ENCODE measurements at places on chromosomes 12 and 14. TPM values are rescaled to one million over a fixed set of nuclear protein-coding genes. Genes with fewer than 3 reads are reported as not detected.

DNA sequence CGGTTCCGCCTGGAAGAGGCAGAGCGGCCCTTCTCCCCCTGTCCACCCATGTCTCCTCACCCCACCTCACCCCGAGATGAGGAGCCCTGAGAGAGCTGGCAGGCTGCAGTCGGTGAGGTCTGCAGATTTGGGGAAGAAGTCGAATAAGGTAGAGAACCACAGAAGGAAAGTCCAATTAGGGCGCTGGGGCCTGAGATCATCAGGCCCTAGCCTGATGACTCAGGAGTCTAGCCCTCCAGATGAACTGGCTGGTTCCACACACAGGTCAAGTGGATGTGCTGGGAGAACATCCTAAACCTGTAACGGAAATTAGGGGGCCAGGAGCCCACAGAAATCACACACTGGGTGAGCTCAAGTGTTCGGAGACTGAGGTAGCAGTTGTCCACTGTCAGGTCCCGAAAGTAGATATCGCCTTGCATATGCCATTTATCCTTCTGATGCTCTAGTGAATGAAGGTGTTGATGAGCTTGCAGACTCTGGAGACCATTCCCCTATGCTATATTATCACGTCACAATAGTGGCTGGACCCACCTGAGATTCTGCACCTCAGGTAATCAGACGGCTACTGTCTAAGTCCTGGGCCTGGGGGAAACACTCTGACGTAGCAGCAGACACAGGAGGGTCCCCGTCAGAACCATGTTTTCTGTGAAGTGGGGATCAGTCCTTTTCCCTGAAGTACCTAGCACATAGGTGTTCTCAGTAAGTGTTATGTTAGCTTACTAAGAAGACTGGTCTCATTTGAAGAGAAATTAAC is 886 bp upstream of the METTL17 start:
- no peak for DNase-seq

GRCh38 chr12:6341417-6342139 is at the start of gene TNFRSF1A:
TNFRSF1A (minus strand) TSS chr12:6342076; CDS start chr12:6341814, 262 bp downstream.
- no peak for DNase-seq

- no peak for DNase-seq
Observed at GRCh38 chr12:27547592-27547991, 23.6 kb downstream of the PPFIBP1 start.

GRCh38 chr12:40110586-40110985 is 4.7 kb upstream of the SLC2A13 start:
- no peak for DNase-seq

DNA sequence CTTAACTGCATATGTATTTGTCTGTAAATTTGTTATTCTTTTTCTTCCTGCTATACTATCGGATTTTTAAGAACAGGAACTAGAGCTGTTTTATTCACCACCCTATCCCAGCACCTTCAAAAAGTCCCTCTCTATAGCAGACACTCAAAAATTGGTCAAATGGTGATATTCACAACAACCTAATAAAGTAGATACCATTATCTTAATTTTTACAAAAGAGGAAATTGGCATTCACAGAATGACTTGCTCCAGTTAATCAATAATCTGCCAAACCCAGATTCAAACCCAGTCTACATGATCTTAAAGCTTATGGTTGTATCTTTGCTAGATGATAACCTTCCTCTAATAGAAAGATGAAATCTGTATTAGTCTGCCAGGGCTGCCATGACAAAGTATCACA is 426.6 kb downstream of the EGLN3 start:
- DNase-seq: no peak

GRCh38 chr14:26606729-26607312 is 9.0 kb upstream of the NOVA1 start:
- no peak for DNase-seq

GRCh38 chr14:35366056-35366451 is 38.5 kb downstream of the NFKBIA start:
- no peak for DNase-seq

DNA sequence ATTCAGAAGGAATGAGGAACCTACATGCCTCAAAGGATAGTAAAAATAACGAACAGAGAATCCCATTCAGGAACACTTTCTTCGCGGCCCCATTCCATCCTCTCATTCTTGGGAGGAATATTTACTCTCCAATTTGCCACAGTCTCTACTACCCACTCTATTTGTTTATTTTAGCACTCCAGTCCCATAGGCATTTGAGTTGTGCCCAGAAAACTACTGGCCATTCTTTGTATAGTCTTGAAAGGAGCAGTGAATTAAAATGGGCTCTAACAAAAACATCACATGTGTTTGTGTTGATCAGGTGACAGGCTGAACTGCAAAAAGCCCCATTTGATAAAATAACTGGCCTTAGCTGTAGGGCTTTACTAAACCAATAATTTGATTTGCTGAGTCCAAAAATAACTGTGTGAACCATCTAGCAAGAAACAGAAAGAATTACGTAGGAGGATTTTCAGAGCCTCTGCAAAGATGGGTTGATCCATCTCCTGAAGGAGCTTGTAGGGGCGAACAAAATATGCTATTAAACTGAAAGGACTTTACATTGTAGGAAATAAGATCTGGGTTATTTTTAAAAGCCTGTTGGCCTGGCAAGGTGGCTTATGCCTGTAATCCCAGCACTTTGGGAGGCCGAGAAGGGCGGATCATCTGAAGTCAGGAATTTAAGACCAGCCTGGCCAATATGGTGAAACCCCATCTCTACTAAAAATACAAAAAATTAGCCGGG is 142.3 kb upstream of the CPNE8 start:
- no peak for DNase-seq

- DNase-seq: no peak
Observed at GRCh38 chr14:36059531-36059930, 117.0 kb downstream of the PTCSC3 start.

DNA sequence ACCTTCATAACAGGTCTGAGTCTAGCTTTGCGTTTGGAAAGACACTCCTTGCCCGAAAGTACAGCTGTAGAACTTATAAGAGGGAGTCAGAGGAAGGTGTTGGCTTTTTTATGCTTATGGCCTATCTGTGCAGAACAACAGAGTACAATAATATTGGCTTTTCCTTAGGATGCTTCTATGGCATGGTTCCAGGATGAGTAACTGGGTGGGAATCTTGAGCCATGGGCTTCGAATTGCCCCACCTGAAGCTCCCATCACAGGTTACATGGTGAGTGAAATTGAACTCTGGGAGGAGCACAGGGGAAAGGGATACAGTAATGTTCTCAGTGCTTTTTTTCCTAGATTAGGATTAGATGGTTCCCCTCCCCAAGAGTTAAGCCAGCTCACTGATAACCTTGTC is 13.0 kb downstream of the PARP2 start:
- no peak for DNase-seq

KRT5 gene
- 0.27 TPM for polyA plus RNA-seq

B3GNT4 gene
- 5.2 TPM for polyA plus RNA-seq

AKAP5 gene
- polyA plus RNA-seq: 8.4 TPM

SLC7A8 gene
- polyA plus RNA-seq: 120 TPM

SERPINA9 gene
- not detected for polyA plus RNA-seq

KLRB1 gene
- 5.2 TPM for polyA plus RNA-seq

Measured in renal cortex interstitium (tissue), 15 donors.